ENCODE measurements at places on chromosomes 16 and 17.

DNA sequence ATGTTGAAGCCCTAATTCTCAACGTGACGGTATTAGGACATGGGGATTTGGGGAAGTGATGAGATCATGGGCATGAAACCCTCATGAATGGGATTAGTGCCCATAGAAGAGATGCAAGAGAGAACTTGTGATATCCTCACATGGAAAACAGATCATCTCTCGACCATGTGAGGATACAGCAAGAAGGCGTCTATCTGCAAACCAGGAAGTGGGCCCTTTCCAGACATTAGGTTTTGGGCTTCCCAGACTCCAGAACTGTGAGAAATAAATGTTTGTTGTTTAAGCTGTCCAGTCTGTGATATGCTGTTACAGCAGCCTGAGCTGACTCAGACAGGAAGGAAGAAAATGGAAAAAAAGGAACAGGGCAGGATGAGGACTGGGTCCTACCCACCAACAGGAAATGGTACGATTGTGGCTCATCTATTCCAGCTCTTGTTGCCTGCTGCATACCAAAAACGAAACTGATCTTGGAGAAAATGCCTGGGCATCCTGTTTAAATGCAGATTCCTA, 21.9 kb upstream of the SSTR2 start:
- DNase-seq: no peak

GRCh38 chr16:80085606-80086005, 455.2 kb upstream of the DYNLRB2 start:
- no peak for DNase-seq

DNA sequence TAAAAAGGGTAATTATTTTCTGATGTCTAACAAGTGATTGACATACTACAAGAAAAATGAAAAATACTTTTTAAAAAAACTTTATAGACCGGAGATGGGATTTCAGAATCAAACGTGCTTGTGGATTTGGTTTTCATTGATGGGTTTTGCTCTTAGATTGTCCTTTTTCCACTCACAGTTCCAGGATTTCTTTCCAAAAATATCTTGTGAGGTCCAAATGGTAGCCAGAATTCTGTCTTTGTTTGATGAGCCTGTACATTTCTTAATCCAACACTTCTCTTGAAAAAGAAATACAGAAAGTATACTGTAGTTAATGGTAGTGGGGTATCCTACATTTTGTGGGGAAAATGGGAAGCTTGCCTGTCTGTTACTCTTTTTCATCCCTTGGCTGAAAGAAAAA, 329.3 kb downstream of the KCNJ2 start:
- DNase-seq: no peak

DNA sequence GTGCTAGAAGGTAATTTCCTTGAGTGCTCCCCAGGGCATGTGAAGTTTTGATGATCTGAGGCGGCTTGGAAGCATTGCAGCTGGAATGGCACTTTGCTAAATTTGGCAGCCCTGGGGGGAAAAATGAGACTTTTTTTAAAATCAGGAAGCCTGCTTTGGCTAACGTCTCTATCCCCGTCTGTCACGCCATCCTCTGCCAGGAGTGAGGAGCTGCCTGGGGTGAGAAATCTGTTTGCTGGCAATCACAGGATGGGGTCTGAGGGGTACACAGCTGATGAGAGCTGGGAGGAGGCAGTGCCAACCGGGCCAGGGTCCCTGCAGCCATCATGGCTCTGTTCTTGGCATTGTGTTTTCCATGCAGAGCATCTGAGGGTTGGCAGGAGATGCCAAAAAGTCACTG, 2.0 kb downstream of the ABCC12 start:
- no peak for DNase-seq

- no peak for DNase-seq
Observed at GRCh38 chr16:2019518-2019920, at the start of gene NPW. Gene NPW, plus strand, starts transcription at chr16:2019785.

GRCh38 chr16:17350207-17350606, 120.6 kb downstream of the XYLT1 start:
- no peak for DNase-seq

DNA sequence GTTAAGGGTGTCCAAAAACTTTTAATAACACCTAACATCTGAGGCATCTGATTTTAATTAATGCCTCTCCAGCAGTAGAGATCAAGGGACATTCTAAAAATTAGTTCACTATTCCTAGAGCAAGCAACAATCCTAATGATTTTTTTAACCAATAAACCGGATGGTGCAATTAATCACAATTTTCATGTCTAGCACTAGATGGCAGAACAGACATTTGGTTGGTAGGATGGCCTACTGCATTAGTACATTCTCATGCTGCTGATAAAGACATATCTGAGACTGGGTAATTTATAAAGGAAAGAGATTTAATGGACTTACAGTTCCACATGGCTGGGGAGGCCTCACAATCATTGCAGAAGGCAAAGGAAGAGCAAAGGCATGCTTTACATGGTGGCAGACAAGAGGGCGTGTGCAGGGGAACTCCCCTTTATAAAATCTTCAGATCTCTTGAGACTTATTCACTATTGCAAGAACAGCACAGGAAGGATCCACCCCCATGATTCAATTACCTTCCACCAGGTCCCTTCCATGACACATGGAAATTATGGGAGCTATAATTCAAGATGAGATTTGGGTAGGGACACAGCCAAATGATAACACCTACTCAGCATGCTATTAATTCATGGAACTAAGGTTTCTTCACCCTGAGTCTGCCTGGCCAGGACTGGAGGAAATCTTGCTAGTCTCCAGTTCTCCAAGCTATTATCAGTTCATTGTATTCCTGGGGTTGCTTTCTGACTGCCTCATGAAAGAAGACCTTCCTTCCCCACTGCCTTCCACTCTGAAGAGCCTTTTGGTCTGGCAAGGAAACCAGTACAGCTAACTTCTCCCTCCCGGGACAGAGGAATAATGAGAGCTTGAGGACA, 24.8 kb downstream of the HS3ST3A1 start:
- DNase-seq: no peak

- no peak for DNase-seq
Observed at GRCh38 chr16:85158743-85159178, 46.5 kb upstream of the CIBAR2 start.

- no peak for DNase-seq
Observed at GRCh38 chr17:39602533-39603303, 5.0 kb downstream of the NEUROD2 start.

DNA sequence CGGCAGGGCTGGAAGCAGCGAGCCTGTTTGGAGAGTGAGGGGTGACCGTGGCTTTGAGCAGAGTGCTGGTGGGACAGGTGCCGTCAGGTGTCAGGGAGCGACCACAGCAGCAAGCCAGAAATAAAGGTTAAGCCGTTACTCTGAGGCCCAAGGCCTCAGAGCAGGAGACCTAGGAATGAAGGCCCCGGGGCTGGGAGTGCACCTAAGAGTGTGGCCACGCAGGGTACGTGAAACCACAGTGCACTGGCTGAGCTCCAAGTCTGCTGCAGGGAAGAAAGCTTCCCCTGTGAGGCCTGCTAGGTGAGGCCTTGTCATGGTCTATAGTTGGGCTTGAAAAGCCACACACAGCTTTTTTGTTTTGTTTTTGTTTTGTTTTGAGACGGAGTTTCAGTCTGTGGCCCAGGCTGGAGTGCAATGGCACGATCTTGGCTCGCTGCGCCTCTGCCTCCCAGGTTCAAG, 8.7 kb downstream of the CLUAP1 start:
- no peak for DNase-seq

DNA sequence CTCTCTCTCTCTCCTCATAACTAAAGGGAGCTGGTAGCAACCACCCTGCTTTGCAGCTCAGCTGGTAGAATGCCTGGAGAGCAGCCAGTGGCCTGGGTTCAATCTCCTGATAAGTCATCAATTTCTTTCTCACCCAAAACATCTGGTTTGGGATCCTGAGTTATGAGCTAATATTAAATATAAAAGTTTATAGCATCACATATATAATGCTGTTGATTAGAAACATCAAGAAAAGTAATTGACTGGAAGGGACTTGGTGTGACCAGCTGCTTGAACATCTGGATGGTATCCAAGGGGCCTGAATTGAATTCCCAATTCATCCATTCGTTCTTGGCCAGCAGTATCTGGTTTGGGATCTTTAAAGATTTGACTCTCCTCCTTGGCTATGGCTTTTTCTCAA, 12.2 kb upstream of the ELAC2 start:
- DNase-seq: no peak

DNA sequence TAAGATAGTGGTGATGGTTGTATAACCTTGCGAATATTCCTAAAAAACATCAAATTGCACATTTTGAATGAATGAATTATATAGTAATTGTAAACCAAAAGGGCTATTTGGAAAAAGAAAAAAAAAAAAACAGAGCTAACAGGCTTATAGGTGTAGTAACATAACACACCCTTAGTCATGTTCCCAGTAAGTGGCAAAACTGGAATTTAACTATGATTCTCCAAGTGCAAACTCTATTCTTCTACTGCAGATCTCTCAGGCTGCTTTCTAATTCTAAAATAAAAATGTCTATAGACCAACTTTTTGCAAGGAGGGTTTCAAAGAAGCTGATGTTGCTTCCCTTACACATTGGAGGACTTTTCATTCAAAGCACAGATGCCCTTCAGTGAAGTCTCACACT, 293.2 kb upstream of the MON1B start:
- DNase-seq: no peak

DNA sequence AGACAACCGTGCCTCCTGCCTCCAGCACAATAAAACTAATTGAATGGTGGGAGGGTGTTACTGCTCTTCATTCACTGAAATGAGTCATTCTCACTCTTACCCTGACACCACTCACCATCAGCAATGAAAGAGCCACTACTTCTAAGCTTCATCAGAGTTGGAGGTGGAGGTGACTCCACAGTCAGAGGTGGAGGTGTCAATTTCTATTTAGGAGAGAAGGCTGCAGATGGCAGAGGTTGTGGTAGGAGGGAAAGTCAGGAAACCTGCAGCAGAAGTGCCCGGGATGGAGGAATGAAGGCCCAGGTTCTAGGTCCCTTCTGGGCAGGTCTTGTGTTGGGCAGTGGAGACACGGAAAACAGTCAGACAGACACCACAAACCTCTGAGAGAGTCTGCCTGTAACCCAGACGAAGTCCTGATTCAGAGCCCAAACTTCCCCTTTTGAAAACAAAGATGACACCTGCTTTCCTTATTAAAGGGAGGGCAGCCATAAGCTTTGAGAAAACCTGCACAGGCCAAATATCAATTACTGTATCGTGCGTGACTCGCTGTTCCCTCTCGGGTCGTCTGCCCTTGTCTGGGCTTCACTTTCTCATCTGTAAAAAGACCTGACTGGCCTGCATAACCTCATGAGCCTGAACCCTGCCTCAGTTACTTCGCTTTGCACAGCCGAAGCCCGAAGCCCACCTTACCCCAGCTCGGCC, 668 bp downstream of the ATPAF2 start:
- no peak for DNase-seq

GRCh38 chr17:36523113-36523512, 11.6 kb downstream of the MYO19 start:
- DNase-seq: no peak

- no peak for DNase-seq
Observed at GRCh38 chr17:4822835-4823234, 10.3 kb upstream of the MINK1 start.

DNA sequence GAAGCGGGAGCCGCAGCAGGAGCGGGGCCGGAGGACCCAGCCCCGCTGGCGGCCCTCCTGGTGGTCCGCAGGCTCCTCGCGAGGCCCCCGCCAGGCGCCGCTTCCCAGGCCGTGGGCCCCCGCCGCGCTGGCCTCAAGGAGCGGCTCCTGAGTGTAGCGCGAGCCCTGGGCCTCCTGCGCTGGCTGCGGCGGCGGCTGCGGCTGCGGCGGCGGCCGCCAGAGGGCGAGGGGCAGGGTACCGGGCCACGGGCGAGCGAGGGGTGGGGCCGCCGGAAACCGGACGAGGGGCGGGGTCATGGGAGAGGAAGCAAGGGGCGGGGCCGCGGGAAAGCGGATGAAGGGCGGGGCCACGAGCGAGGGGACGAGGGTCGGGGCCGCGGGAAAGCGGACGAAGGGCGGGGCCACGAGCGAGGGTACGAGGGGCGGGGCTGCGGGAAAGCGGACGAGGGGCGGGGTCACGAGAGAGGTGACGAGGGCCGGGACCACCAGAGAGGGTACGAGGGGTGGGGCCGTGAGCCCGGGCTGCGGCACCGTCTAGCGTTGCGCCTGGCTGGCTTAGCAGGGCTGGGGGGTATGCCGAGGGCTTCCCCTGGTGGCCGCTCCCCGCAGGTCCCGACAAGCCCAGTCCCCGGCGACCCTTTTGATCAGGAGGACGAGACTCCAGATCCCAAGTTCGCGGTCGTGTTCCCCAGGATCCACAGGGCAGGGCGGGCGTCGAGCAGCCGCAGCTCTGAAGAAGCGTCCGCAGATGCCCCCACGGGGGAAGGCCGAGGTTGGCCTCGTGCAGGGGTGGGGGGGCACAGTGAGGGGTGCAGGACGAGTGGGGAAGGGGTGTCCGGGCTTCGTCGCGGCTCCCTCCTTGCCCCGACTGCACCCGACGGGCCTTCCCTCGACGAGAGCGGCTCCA, 1.7 kb downstream of the MYO15B start:
- peak; percentile 35 for DNase-seq

DNA sequence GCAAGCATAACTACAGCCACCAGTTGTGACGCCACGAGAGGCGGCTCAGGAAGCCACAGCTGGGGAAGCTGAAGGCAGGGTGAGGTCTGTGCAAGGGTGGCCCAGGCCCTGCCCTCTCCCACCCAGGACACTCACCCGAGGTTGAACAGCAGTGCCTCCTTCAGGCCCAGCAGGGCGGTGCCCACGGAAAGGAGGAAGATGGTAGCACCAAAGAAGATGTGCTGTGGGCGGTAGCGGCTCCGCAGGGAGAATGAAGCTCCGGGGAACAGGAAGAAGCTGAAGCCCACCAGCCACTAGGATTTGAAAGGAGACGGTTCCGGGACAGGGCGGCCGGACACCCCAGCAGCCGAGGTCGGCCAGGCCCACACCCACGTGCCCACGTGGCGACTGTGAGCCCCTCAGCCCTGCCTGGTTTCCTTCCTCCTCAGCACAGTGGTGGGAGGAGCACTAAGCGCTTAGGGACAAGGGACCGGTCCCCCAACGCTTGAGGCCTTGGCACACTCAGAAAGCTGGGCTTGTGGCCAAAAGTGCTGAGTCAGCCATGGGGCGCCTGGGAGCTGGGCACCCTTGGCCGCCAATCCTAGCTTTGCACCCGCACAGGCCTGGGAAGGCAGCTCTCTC, 11.0 kb downstream of the CYB561 start:
- DNase-seq: no peak

DNA sequence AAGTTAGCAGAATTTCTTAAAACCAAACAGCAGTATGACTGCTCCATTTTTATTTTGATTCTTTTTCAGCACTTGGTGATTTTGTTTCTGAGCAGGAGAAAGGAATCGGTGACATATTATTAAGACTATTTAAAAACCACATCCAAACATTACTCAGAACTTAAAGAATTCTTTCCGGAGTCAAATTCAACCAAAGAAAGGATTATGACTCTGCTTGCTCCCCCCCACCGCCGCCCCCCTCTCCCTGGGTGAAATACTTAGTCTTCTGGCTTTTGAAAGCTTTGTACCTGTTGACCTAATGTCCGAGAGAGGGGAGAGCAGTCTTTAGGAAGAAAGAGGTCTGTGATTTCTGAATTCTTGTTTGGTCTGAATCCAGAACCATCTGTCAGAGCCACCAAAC, 17.9 kb upstream of the COL1A1 start:
- no peak for DNase-seq

- DNase-seq: no peak
Observed at GRCh38 chr17:46925185-46925868, 2.4 kb downstream of the GOSR2 start.
